ENCODE measurements at places on chromosomes 13 and 19.

DNA sequence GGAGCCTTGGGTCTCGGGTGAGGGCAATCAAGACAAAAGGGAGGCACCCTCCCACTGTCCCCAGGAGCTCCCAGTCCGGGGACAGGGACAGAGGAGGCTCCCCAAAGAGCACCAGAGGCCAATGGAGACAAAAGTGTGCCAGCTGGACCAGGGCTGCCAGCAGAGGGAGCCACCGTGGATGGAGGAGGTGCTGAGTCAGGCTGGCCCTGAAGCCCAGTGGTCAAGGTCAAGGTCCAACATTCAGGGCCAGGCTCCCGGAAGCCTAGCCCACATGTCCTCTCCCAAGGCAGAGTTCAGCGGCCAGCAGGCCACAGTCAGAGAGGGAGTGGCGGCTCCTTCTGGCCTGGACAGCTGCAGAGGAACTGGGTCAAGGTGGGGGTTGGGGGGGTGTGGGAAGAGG lies 8.4 kb downstream of the COL5A3 start:
- no peak for DNase-seq

DNA sequence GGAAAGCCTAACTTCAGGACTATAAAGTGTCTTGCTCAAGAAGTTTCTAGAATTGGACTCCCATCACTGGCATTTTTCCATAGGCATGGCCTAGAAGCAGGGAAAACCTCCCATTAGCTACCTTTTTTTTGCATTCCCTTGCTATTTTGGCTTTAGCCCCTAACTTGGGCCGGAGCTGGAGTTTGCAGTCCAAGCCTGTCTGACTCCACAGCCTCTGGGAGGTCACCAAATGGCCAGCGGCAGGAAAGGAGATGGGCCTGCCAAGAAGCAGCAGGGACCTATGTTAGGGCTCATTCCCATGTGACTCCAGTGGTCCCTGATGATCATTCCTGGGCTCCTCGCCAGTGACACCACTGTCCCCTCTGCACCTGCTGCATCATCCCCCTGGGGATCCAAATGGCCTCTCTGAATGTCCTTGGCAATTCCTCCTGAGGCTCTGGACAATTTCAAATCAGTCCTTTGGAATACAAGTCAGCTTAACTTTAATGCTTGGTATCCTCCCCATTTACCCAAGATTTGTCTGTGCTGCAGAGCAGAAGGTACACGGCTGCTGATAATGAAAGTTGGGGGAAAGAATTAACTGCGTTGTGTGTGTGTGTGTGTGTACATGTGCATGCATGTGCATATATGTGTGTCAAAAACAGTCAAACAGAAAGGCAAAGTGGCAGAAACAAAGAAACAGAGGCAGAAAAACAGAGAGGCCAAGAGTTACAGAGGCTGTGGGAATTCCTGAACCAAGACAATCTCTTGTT lies 69.8 kb upstream of the SERP2 start:
- no peak for DNase-seq

DNA sequence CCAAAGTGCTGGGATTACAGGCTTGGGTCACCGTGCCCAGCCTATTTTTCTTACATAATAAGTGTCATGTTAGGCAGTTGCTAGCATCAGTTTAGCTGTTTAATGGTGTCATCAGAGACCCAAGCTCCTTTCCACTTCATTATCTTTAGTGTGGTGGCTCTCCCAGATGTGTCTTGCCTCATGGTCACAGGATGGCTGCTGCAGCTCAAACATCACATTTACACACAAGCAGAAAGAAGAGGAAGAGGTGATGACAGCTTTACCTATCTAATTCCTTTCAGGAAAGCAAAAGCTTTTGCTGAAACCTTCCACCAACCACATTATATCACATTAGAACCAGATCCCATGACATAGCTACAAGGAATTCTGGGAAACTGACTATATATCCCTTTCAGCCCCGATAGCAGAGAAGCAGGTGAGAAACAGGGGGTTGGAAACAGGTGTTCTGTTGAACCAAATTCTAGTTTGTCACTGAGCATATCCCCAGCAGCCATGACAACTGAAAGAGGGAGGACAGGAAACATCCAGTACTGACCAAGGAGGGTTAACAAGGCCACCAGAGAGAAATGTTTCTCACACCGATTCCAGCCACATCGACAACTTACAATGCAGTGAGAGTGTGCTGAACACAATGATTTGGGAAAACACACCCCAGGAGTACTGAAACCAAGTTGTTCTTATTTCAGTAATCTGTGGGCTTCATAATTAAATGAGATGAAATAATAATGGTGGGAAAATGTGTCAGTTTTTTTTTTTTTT lies 617.0 kb downstream of the UQCRFS1 start:
- DNase-seq = no peak

DNA sequence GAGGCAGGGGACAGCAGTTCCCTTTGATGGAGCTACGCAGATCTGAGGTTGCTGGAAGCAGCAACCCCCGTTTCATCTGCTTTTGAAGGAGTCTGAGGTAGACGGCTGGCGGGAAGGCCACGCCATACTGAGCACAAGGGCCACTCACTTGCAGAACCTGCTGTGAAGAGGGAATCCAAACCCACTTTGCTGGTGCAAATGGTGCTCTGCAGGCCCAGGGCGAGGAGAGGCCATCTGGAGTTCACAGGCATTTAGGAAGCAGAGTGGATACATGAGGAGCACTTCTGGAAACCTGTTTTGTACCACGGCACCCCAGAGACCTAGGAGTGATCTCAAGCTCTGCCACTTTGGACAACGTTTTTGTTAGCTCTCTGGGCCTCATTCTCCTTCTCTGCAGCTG lies 227.8 kb downstream of the UQCRFS1 start:
- DNase-seq = no peak

DNA sequence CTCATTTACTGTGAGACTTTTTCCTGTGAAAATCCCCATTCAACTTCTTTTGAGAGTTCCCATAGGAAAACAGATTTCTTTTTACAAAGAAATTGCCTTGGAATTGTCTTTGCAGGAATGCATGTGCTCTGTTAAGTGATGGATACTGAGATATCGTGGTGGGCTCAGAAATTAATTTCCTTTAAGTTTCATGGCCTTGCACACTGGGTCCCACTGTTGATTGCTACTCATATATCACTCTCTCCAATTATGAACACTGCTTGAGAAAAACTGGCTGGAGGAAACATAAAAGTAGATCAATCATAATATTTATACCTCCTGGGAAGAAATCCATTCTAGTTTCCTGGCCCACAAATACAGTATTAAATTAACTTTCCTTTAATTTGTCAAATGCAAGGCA lies 131.3 kb downstream of the OXGR1 start:
- no peak for DNase-seq

GRCh38 chr19:45815481-45816216 lies 541 bp upstream of the RSPH6A start:
- DNase-seq = no peak

GRCh38 chr19:34363094-34363493 lies 1.9 kb upstream of the GPI start:
- no peak for DNase-seq

All from Panc1 (cell line).